A549 treated with Hydrocortisone at 1 μM for 4 hours (cell line): ENCODE measurements at places on chromosomes 3 and 15. TPM values are rescaled to one million over a fixed set of nuclear protein-coding genes. Genes with fewer than 3 reads are reported as not detected.

FGD5 gene
- total RNA-seq = 0.01 to 0.05 TPM (median 0.03 TPM) in 3 of 5 replicates, not detected in the others

GPR27 gene
- total RNA-seq = 2.4 to 3.1 TPM (median 3.0 TPM) in 5 replicates

RLBP1 gene
- 0.13 TPM in 1 of 5 replicates, not detected in the others for total RNA-seq

IL17RD gene
- total RNA-seq = 0.54 to 1.4 TPM (median 1.1 TPM) in 5 replicates

AHSG gene
- 0.09 to 0.13 TPM (median 0.12 TPM) in 4 of 5 replicates, not detected in the other for total RNA-seq

RASGRP1 gene
- total RNA-seq = 0.24 to 0.53 TPM (median 0.37 TPM) in 5 replicates

RAMAC gene
- 41.9 to 60.3 TPM (median 45.9 TPM) in 5 replicates for total RNA-seq

CPNE9 gene
- 0.10 to 0.30 TPM (median 0.18 TPM) in 5 replicates for total RNA-seq

ANKRD34C gene
- not detected in 5 replicates for total RNA-seq

STAB1 gene
- total RNA-seq = 0.03 to 0.21 TPM (median 0.09 TPM) in 5 replicates

CYP8B1 gene
- not detected in 5 replicates for total RNA-seq

KY gene
- total RNA-seq = 0.08 to 0.20 TPM (median 0.13 TPM) in 5 replicates

SEMA7A gene
- total RNA-seq = 1.3 to 1.7 TPM (median 1.5 TPM) in 5 replicates

GOLGA6L7 gene
- total RNA-seq = not detected in 5 replicates

PRR20G gene
- 0.91 to 2.4 TPM (median 1.9 TPM) in 5 replicates for total RNA-seq

ZBBX gene
- not detected in 5 replicates for total RNA-seq

CCR4 gene
- 0.03 to 0.07 TPM (median 0.05 TPM) in 5 replicates for total RNA-seq

CHDH gene
- 2.0 to 3.1 TPM (median 2.4 TPM) in 5 replicates for total RNA-seq

CCDC39 gene
- not detected in 5 replicates for total RNA-seq

PROK2 gene
- total RNA-seq = not detected in 5 replicates

UROC1 gene
- total RNA-seq = not detected in 5 replicates

CELF6 gene
- 0.10 to 0.20 TPM (median 0.13 TPM) in 5 replicates for total RNA-seq
